ENCODE measurements at places on chromosomes 16 and 17.

DNA sequence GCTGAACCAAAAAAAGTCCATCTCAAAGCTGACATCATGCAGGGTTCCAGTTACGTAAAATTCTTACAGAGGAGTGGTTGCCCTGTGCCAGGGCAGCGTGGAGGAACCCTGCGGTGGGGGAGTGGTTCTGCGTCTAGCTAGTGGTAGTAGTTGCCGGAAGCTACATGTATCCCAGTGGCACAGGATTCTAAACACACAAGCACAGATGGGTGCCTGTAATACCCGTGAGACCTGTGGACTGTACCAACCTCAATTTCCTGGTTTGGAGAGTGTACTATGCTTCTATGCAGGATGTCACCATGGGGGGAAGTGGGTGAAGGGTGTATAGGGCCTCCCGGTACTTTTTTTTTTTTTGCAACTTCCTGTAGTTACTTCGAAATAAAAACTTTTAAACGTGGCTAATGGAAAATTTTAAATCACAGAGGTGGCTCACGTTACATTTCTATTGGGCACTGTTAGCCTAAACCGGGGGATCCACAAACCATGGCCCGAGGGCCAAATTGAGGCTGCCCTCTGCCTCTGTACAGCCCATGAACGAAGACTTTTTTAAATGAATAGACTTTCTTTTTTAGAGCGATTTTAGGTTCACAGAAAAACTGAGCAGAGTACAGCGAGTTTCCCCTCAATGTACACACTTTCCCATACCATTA, 38.5 kb downstream of the TBC1D16 start:
- DNase-seq = no peak

DNA sequence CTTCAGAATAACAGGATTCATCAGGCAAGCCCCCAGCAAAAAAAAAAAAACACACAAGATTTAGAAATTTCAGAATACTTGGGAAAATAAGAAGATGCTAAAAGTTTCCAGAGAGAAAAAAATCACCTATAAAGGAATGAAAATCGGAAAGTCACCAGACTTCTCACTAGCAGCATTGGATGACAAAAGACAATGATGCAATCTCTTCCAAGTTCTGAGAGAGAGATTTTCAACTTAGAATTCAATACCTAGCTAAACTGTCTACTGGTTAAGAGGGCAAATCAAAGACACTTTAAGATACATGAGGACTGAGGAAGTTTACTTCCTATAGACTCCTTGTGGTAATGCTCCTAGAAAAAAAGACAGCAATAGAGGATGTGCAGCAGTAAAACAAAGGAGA, 23.9 kb upstream of the TNS4 start:
- DNase-seq = no peak

DNA sequence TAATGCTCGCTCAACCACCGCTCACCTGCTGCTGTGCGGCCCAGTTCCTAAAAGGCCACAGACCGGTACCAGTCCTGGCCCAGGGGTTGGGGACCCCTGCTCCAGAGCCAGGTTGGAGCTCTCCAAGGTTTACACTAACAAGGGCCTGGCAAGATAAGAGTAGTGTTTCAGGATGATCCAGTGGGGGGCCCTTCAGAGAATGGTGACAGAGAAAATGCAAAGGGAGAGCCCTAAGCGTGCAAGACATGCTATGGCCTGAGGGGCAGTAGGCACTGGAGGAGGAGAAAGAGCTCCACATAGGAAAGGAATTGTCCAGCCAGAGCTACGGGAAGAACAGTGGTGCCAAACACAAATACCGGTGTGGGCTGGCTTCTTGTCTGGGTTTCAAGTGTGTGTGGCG, 233.4 kb downstream of the STX8 start:
- DNase-seq = no peak

DNA sequence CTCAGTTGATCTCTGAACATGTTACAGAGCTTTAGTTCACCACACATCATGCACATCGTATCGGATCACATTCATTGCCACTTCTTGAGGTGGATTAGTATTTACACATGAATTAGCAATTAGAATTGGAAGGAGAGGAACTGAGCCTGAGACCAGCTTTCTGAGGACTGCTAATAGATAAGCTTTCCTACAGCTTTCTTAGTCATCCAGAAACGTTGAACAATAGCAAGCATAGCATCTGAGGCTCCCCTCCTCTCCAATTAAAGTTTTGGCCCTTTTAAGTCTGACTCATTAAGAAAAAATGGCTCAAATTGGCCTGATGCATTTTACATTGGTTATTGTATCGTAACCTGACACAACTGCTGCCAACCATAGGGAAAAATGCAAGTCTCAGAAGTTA, 1130.4 kb downstream of the CDH8 start:
- no peak for DNase-seq

GRCh38 chr17:75876938-75877751, 1.2 kb downstream of the TRIM47 start:
- DNase-seq = peak; percentile 90

GRCh38 chr17:66025551-66025950, 166.4 kb downstream of the CEP112 start:
- DNase-seq = no peak
